Activated CD4-positive, alpha-beta T cell treated with anti-CD3 and anti-CD28 coated beads, Interleukin-2, amount 10 ng/mL, durations not matched to agents 7 days and 5 days (primary cell): ENCODE measurements at places on chromosomes 2 and 18. TPM values are rescaled to one million over a fixed set of nuclear protein-coding genes. Genes with fewer than 3 reads are reported as not detected.
A peak's percentile ranks its signal among the peaks of the same experiment; 100 is the strongest.

DNA sequence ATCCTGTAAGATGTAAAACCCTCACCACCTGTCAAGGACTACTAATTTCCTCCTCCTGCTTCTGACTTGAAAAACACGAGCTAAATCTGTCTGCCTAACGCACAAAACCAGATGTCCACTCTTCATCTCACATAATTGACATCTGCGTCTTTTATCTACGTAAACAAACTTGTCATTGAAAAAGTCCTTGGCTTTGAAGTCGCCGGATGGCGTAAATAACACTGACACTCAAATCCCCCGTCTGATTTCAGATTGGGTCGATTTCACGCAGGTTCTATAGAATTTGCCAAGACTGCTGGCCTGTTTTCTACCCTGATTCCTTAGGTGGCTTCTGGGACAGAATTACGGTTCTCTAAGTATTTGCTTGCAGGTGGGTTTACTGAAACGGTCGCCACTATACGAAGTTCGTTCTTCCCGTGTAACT is 539 bp upstream of the MOB4 start:
- DNase-seq = no peak

DNA sequence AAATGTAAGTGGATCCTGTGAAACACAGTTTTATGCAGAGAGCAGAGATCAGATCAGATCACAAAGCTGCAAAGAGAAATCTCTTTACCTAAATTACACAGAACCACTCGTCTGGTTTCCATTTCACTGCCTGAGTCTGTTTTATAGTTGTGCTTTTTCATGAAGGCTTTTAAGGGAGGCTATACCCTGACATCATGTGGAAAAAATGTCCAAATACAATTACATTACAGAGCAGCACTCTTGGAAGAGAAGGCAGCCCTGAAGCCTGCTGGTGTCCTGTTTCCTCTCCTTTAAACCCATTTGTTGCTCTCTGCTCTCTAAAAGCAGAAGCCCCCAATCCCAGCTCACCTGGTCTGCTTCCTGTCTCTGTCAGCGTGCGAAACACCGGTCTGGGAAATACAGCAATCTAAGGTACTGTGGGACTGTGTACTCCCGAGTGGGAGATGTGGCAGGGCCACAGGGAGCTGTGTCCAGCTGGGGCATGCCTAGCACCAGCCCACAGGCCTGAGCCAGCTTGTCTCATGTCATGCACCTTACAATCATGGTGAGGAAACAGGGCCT is 24.8 kb upstream of the ZFP36L2 start:
- no peak for DNase-seq

DNA sequence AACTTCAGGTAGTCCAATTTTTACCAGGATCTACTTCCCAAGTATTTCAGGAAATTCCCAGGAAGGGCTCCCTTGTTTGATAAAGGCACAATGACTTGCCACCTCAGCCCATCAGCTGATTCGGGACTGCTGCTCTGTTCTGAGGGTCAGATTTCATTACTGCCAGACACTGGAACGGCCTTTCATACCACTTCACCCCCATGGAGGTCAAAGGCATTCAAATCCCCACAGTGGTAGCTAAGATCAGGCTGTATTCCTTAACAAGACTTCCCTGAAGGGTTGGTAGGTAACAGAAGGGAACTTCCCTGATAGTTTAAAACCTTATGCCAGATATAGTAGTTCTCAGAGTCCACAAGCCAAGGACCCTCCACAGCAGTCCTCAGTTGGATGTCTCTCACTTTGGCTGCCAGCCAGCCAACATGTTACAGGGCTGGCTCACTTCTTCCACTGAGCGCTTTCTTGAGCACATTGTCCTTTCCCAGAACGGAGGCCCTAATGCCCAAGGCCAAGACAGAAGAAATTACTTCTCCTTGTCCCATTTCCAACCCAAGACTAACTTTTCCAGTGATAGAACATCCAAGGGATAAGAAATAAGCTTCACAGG is 40.0 kb upstream of the GLS start:
- DNase-seq = no peak

GRCh38 chr2:212708355-212708754 is 169.8 kb upstream of the ERBB4 start:
- DNase-seq = no peak

GRCh38 chr2:192886636-192887035 is 691.9 kb upstream of the TMEFF2 start:
- DNase-seq = no peak

- DNase-seq = peak; percentile 24
Observed at GRCh38 chr2:169365029-169365480, 2.7 kb upstream of the LRP2 start.

DNA sequence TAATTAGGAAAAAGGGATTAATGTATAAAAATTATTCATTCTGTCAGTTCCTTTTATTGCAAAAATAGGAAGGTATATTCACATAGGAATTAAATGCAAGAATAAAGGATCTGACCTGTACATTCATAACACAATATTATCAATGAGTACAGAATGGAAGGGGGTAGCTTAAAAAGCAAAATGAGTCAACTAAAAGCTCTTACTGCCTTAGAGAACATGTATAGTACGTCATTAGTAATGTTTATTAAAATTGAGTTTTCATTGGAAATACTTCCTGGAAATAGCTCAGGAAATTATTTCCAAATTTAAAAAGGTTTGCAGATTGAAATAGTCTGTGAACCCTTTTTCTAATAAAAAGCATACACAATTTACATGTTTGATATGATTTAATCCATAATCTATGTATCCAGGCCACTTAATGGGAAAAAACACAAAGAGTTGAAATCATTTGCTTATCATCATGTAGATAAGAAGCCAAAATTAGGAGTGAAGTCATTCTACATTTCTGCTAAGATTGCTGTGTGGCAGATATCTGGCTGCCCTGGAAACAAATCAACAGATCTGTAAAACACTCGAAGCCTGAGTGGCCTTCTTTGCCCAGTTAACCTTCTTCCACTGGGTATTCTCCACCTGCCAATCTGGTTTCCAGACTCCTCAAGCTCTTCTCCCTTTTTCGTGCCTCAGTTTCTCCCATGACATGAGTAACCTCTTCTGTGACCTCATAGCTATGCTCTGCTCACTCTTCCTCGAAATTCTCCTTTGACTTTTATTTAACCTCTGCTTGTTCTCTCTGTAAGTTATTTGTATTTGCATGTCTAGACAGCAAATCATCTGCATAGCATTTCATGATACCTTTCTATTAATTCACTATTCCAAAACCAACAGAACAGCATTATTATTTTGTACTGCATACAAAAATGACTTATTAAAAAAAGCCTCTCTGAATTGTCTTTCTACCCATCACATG is 181.2 kb upstream of the REV1 start:
- DNase-seq = no peak

The WDPCP gene
- 7.7 TPM for total RNA-seq

The IL36A gene
- not detected for total RNA-seq

- no peak for DNase-seq
Observed at GRCh38 chr2:7140306-7140705, 223.1 kb downstream of the RNF144A start.

DNA sequence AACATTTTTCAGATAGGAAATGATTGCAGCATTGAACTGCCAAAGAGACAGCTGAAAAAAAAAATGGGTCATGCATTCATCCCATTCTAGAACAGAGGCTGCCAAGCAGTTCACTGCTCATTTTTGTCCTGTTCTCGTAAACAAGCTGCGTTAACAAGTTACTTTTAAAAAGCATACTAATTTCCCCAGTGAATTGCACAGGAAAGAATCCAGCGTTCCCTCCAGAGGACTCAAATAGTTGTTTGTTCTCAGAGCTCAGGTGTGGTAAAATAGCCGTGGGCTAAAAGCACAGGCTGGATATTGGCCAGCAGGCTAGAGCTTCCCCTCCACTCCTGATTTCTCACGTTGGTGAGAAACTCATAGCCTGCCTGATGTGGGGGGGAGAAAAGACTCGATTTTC is 76.1 kb upstream of the AQP4 start:
- no peak for DNase-seq

DNA sequence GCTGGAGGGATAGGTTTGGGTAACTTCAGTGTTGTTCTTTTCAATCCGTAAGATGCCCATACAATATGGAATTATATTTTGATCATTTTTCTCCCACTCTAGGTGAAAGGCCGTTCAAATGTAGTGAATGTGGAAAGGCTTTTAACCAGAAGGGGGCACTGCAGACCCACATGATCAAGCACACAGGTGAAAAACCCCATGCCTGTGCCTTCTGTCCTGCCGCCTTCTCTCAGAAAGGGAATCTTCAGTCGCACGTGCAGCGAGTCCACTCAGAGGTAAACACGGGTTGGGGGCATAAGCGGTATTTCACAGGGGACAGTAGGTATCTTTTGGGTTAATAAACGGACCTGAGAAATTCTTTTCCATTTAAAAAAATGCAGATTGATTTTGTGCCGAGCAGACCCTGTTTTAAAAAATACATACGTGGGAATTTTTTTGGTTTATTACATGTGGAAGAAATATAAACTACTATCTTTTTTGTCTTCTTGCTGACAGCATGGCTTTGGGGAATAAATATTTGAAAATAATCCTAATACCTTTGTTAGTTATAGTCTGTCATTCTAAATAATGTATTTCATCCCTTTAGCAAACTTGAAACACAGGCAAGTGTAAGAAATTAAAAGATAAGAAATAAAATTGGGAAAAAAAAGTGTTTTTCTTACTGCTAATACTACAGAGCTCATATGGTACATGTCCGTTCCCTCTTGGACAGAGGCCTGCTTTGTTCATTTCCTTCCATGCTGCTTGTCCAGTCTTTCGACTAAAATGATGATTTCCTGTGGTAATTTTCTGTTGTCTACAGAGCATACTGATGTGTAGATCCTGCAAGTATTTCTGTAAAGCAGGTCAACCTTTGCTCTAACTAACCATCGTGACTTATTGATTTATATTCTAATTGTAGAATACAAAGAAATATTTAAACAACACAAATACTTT is 53.3 kb downstream of the ZNF236 start:
- peak; percentile 63 for DNase-seq

DNA sequence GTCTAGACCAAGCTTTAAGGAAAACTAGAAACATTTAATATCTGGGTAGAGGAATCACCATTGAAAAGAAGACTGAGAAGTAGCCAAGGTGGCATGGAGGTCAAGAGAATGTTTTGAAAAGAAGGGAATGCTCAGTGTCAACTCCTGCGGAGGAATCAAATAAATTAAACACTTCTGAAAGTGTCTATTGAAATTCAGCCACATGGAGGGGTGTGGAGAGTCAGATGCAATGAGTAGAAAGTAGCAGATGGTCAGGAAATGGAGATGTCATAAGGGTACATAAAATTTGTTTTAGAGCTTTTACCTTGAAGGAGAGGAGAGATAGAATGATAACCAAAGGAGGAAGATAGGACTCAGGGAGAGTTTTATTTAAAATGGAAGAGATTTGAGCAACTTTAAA is 35.1 kb downstream of the NLRC4 start:
- no peak for DNase-seq

GRCh38 chr2:101893681-101894381 is 97.9 kb upstream of the IL1R2 start:
- no peak for DNase-seq

GRCh38 chr18:77106331-77106730 is 26.3 kb downstream of the MBP start:
- DNase-seq = peak; percentile 84

DNA sequence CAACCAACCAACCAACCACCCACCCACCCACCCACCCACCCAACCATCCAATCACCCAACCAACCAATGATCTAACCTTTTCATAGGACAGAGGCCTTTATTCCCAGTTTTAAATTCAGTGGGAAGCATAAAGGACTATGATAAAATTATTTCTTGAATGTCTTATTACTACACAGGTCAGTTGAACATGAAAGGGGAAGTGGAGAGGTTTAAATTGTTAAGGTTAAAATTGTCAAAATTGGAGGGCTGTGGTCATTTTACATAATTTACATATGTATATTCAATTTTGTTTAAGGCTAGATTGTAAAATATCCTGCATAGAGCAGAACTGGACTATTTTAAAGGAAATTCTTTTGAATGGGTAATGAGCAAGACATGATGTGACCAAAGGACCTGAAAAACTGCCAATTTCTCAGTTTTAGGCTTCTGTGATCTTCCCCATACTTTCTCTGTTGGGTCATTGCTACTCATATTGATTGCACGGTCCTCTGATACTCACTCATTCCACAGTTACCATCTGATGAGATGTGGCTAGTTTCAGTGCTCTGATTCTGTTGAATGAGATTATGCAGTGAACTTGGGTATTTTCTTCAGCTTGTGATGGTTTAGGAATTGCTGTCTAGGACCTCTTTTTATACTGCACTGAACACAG is 127.4 kb downstream of the PLCL1 start:
- no peak for DNase-seq

- DNase-seq = no peak
Observed at GRCh38 chr18:32624182-32624723, 148.6 kb downstream of the KLHL14 start.
